Stimulated activated CD8-positive, alpha-beta memory T cell treated with anti-CD3 and anti-CD28 coated beads, Interleukin-7, amount 100 ng/mL, for 1 hour (primary cell): ENCODE measurements at places on chromosomes 7 and 10.

- DNase-seq = no peak
These were observed 605.6 kb upstream of the CNTNAP2 start for GRCh38 chr7:145511004-145511403.

GRCh38 chr7:42247301-42247700, 10.3 kb upstream of the GLI3 start:
- no peak for DNase-seq

- no peak for DNase-seq
These were observed 54.4 kb downstream of the SLC35B4 start for GRCh38 chr7:134262322-134262721.

DNA sequence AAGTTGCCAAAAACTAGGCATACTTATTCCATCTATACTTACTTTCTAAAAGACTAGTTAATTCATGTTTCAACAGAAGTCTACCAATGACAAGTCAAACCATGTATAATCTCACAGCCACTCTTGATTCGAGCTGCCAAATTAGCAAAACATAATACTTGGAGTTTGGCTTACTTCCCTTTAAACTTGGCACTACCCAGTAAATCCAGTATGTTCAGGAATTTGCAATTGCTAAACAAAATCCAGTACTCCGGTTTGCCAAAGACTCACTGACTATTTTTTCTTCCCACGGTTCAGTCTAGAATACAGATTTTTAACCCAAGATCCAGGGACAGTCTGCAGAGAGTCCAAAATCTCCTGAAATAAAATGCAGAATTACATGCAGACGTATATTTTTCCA, 4.6 kb downstream of the OAT start:
- no peak for DNase-seq

GRCh38 chr10:117674646-117675045, 132.1 kb downstream of the EMX2 start:
- no peak for DNase-seq

GRCh38 chr7:65342723-65343629, 30.7 kb upstream of the ZNF92 start:
- no peak for DNase-seq
